Thoracic aorta (tissue), 2 donors: ENCODE measurements at places on chromosomes 16 and 17. TPM values are rescaled to one million over a fixed set of nuclear protein-coding genes. Genes with fewer than 3 reads are reported as not detected.

GRCh38 chr16:79318143-79318899 is 282.2 kb downstream of the MAF start:
- no peak for DNase-seq

DNA sequence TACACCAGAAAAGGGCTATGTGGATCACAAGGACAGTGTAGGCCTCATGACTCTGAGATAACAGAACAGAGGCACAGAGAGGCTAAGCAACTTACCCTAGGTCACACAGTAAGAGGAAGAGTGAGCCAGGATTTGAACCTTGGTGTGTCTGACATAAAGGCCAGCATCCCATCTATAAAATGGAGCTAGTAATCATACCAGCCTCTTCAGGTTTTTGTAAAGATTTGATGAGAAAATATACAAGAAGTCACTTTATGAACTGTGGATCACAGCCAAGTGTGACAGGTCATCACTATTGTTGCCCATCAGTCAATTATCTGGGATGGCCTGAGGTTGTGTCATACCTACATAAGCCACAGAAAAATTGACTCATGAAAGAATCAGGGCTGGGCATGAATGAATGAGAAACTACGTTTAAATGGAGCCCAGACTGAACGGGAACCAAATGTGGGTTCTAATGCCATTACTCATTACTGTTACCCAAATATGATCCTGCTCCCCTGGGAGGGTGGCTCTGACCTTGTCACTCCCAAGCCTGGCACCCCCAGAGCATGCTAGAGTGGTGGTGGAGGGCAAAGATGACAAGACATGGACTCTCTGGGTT is 21.0 kb downstream of the FBXO39 start:
- no peak for DNase-seq

DNA sequence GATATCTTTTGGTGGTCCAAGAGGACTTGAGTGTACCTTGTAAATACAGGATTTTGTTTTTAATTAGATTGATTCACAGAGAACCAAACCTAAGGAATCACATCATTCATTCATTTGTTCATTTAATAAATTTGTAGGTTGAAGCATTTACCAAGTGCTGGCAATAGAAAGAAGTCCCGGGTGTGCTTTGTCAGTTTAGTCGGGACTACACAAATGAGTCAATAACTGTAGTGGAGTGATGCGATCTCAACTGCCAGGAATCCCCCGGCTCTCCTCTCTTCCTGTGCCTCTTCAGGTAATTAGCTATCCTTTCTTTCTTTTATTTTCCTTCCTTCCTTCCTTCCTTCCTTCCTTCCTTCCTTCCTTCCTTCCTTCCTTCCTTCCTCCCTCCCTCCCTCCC is 1.4 kb upstream of the WWOX start:
- no peak for DNase-seq

GRCh38 chr16:61014869-61015268 is 1021.4 kb downstream of the CDH8 start:
- DNase-seq, result no peak

DNA sequence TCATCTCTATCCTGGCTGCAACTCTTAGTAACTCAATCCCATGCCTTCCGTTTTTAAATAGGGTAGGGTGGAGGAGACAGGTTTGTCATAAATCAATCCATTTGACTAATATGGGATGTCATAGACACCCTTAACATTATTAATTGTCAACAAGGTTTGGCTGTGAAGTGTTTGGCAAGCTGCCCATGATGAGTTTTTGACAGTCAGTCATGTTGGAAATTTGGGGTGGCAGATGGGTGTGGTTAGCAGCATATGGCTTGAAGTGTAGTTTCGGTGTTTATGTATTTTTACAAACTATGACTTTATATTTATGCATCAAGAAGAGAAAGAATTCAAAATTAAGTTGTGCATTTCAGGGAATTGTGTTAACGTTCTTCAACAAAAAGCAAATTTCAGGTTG is 221.8 kb upstream of the CDH5 start:
- DNase-seq, result no peak

- DNase-seq, result no peak
Measured at GRCh38 chr17:74041869-74042640, 161.4 kb upstream of the RPL38 start.

DNA sequence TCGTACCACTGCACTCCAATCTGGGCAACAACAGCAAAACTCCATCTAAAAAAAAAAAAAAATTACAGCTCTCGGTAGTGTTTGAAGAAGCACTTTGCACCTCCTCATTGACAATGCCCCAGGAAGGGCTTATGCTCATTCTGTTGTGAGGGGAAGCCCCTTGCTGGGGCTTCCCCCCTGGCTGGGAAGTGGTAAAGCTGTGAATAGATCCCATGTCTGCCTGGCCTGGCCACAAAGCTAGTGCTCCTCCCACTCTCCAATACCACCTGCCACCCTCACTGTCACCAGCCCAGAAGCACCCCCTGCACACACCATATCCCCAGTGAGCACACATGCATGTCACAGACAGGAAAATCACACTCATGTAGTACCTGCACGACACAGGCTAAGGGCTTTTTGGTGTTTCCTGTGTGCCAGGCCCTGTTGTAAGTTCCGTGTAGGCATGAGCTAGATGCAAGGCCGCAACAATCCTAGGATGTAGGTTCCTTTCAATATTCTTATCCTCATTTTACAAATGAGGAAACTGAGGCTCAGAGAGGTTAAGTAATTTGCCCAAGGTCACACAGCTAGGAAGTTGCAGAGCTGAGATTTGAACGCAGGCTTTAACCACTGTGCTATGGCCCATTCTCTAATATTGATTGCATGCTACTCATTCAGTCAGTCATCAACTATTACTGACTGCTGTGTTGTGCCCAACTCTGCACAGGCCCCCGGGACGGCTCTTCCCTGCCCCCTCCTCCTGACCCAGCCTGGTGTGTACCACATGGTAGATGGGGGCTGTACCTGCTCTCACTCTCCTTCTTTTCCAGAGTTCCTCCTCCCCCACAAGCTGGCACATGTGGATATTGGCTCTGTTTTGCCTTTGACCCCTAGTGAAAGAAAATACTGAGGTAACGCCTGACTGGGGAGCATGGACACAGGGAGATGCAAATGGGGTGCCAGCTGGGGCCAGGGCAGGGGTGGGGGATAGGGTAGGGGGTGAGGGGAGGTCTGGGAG is 11.9 kb upstream of the COL1A1 start:
- DNase-seq, result no peak

- peak; percentile 24 for DNase-seq
Measured at GRCh38 chr16:15427648-15428239, 6.6 kb upstream of the BMERB1 start.

DNA sequence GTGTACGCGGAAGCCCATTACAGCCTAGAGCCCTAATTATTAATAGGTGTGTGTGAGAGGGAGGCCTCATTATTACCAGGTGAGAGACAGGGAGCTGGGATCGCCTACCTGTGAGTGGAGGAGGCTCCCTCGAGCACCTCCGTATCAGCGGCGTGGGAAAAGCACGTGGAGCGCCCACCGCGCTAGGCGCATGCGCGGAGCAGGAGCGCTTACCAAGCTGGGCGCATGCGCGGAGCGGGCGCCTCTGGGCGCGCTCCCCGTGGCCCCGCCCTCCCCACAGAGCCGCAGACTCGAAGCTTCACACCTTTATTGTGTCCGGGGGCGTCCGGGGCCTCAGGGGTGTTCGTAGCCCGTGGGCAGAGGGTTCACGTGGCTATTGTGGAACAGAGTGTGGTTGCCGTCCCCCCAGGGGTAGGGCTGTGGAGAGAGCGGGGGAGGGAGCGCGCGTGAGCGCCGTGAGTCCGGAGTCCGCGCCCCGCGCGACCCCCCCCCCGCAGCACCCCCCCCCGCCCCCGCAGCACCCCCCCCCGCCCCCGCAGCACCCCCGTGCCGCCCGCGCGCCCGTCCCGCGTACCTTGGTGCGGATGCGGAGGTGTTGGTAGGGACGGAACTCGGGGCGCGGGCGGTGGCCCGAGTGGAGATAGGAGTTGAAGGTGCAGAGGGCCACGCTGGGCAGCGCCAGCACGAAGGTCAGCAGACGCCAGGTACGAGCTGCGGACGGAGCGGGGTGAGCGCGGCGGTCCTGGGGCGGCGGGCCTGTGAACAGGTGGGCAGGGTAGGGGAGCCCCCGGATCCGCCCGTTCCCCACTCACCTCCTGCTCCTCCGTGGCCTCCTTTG is 500 bp downstream of the COX6A2 start:
- DNase-seq, result no peak

- DNase-seq, result no peak
Measured at GRCh38 chr16:69465881-69466280, 41.5 kb downstream of the CYB5B start.

DNA sequence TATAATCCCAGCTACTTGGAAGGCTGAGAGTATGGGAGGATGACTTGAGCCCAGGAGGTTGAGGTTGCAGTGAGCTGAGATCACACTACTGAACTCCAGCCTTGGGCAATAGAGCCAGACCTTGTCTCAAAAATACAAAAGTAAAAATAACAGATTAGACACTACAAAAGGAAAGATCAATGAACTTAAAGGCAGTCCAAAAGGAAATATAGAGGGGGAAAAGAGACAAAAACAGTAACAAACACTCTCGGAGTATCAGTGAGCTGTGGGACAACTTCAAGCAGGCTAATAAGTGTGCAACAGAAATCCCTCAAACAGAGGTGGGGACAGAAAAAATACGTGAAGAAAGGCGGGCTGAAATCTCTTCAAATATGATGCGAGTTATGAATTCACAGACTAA is 58.8 kb downstream of the CPPED1 start:
- no peak for DNase-seq

- no peak for DNase-seq
Measured at GRCh38 chr17:55757659-55758058, 6.8 kb downstream of the PCTP start.

GRCh38 chr16:28496844-28497243 is 2.4 kb downstream of the APOBR start:
- DNase-seq, result no peak

DNA sequence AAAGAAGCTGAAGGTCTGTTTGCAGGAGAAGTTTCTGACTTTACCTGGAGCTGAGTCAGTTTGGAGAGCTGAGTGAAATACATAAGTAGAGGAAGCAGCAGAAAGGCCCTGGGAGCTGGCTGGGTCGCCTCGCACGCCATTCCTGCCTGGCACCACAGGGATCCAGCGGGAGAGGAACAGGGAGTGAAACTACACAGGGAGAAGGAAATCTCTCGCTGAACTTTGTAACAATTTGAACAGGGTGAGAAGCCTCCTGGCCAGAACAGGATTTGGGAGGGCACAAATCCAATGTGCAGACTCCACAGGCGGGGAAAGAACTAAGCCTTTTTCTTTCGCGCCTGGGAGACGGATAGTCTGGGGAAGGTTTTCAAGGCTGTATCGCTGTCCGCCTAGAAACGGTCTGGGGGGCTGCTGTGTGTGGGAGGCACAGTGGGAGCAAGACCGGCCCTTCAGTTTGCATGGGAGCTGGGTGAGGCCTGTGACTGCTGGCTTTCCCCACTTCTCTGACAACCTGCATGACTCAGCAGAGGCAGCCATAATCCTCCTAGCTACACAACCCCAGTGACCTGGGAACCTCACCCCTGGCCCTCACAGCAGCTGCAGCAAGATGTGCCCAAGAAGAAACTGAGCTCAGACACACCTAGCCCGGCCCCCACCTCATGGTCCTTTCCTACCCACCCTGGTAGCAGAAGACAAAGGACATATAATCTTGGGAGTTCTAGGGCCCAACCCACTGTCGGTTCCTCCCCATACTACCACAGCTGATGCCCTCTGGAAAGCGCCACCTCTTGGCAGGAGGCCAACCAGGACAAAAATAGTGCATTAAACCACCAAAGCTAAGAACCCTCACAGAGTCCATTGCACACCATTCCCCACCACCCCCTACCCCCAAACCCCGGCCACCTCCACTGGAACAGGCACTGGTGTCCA is 778.6 kb downstream of the KCNJ2 start:
- DNase-seq, result no peak

FBXL16 gene
- total RNA-seq, result not detected

GNGT2 gene
- total RNA-seq, result 3.1 TPM

KRT27 gene
- total RNA-seq, result not detected

HSDL1 gene
- 7.2 TPM for total RNA-seq
